Activated CD8-positive, alpha-beta memory T cell treated with anti-CD3 and anti-CD28 coated beads, Interleukin-2, amount 50 U/mL, for 4 hours (primary cell): ENCODE measurements at places on chromosomes 2 and 18.
A peak's percentile ranks its signal among the peaks of the same experiment; 100 is the strongest.

- no peak for DNase-seq
These were observed 37.4 kb upstream of the C1D start for GRCh38 chr2:68100189-68100588.

DNA sequence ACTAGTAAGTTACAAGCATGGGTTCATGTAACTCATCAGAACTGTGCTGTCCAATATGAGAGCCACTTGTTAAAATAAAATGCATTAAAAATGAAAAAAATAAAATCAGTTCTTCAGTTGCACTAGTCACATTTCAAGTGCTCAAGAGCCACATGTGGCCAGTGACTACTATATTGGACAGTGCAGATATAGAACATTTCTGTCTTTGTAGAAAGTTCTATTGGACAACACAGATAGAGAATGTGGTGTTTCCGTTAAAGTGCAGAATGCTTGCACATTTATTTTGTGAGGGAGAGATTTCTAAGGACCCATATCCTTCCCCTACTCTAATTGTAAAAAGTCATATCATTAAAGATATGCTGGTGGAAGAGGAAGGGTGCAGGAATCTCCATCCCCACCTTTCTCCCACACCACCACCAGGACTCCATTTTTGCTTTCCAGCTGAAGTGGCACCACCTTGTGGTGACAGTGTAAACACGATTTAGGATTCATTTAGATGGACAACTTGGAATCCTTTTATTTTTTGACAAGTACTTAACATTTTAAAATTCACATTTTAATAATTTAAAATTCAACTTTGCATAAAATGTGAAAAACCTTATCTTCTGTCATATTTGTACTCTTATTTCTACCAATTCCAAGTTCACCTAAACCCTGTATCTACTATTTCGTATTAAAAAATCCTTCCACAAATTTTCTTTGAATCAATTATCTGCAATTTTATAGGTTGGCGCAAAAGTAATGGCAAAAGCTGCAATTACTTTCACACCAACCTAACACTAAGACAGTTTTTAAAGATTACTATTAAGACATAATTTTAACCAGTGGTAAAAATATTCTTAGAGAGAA lies 9.4 kb upstream of the CD302 start:
- no peak for DNase-seq

GRCh38 chr2:154495455-154495868 lies 203.0 kb upstream of the KCNJ3 start:
- DNase-seq, result no peak

DNA sequence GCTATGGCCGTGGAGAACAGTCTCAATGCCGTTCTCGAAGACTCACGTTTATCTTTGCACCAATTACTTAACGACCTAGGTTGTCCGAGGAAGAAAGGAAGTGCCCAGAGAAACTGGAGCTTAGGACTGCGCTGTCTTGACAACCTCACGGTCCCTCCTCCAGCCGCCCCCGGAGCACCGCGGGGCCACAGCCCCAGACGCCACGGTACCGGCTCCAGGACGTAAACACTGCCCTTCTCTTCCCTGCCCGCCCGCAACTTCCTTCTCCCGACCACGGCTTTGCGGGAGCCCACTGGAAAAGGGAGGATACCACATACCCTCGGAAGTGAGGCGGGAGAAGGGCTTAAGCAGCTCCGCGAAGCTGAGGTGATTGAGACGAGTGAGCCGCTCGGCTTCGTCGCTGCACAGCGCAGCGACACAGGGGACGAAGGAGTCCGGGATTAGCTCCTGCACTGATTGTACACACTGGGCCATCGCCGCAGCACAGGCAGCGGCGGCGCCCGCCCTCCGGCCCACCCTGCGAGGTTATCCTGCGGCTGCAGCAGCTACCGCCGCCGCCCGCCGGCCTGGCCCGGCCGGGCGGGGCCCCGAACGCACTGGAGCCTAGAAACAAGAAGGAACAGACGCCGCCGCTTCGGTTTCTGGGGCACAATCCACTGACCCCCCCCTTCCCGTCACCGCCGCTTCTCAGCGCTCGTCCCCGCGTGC lies 483 bp downstream of the TRAPPC8 start:
- peak; percentile 31 for DNase-seq

DNA sequence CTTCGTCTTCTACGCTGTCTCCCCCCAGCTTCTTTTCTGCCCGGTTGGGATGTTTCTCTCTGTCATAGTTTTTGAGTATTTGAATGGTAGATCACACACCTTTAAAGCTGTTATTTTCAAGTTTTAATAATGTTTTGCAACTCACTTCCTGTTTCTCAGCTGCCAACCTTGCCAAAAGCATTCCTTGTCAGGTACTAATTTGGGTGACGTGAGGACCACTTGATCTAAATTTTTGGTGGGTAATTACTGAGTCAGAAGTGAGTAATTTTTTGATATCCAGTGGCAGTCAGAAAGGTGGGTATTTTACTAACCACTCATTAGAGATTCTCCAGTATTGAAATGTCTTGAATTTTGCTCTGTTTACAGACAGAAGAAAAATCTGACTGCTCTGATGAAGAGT lies 852.4 kb upstream of the FANCL start:
- DNase-seq, result no peak

DNA sequence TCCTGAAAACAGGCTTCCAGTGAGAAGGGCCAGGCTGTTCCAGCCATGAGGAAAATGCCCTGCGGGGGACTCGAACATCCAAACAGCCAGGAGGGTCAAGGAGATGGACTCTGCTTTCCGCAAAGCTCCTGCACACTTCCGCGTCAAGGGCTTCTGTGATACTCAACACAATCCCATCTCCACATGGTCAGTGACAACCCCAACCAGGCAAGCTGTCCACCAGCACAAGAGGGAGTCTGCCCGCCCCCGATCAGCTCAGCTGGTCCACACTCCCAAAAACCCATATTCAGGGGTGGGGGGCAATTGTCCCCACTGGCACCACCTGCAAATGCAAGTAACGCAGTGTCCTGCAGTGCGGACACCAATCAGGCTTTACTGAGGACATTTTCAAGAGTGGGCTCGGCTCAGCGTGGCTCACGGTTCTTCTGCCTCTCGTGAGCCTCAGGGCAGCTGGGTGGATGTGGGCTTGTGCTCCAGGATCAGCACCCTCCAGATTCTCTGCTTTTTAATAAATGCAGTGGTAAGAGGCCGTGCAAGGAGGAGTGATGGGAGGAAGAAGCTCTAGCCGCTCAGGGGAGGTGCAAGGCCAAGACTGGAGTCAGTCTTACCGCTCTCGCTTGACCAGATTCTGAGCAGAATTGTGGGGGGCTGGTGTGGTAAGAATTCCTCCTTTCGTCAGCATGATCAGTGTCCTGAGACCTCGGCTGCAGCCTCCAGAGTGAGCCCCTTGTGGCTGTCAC lies 19.5 kb upstream of the CIDEA start:
- no peak for DNase-seq

DNA sequence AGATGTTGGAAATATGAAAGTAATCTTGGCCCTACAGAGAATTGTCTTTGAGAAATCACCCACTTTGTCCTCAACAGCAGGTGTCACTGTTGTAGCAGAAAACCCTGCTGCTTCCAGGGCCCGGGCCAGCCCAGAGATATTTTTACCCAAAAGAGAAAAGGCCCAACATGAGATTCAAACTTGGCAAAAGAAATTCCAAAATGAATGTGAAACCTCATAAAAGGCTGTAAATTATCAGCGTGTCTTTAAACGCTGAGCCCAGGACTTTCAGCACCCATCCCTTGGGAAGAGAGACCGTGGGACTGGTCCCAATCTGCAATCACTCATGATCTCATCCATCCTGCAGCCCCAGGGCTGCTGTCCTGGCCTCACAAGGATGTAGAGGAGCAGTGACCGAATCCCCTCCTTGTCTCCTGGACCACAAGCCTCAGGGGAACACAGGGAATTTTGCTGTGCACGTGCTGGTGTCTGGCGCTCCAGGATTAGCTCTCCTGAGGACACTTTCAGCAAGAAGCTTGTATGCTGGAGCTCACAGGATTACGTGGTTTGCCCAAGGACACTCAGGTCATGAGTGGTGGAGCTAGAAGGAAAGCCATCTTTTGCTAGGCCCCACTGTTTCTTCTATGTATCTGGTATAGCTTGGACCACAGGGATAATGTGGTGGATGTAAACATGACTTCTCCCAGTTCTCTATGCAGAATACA lies 202.1 kb downstream of the RNF144A start:
- no peak for DNase-seq

DNA sequence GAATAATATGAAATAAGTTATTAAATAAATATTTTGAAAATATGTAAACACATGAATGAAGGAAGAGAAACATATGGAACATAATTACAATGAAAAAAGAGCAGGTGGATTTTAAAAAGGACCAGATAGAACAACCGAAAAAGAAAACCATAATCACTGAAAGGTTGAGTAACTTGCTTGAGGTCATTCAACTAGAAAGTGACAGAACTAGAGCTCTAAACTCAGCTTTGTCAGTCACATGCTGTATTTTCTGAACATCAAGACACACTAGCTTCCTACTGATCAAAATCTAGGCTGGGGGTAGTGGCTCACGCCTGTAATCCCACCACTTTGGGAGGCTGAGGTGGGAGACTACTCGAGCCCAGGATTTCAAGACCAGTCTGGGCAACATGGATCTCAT lies 30.0 kb upstream of the ITGAV start:
- DNase-seq, result no peak

GRCh38 chr2:170703776-170704476 lies 11.2 kb upstream of the SP5 start:
- DNase-seq, result no peak

- no peak for DNase-seq
These were observed 74.5 kb downstream of the MRPS9 start for GRCh38 chr2:105112345-105112744.

GRCh38 chr2:133591164-133591563 lies 22.9 kb upstream of the NCKAP5 start:
- no peak for DNase-seq
